ENCODE measurements at places on chromosomes 4 and X.

DNA sequence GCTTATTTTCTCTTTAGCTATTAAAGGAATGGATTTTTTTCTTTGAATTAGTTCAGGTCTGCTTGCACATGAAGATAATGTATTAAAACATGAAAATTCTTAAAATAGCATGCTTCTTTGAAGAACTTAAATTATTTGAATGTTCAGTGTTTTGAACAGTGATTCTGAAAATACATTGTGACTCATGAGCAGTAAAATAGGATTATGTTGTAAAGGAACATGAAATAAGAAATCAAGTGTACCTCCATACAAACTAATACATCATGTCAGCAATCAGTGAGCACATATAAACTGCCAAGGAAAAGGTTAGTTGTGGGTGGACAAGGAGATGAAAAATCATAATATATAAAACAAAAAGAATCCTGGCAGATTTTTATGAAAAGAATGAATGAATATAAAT is 66.1 kb downstream of the SNX25 start:
- no peak for DNase-seq

DNA sequence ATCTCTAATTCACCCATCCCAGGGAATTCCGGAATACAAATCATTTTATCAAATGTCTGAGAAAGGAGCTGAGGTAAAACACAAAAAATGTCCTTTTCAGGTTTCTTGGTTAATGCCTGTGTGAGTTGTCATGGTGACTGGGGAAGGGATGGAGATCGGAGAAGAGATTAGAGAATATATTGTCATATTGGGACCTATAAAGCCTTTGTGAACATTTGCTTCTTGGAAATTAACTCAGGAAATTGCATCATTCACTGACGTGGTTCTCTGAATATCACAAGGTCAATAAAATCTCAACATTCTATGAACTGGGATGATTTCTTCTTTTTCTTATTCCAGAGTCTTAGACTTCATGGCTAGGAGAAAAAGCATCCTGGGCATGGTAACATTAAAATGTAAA is 174.8 kb upstream of the GLRA2 start:
- peak; percentile 70 for DNase-seq

DNA sequence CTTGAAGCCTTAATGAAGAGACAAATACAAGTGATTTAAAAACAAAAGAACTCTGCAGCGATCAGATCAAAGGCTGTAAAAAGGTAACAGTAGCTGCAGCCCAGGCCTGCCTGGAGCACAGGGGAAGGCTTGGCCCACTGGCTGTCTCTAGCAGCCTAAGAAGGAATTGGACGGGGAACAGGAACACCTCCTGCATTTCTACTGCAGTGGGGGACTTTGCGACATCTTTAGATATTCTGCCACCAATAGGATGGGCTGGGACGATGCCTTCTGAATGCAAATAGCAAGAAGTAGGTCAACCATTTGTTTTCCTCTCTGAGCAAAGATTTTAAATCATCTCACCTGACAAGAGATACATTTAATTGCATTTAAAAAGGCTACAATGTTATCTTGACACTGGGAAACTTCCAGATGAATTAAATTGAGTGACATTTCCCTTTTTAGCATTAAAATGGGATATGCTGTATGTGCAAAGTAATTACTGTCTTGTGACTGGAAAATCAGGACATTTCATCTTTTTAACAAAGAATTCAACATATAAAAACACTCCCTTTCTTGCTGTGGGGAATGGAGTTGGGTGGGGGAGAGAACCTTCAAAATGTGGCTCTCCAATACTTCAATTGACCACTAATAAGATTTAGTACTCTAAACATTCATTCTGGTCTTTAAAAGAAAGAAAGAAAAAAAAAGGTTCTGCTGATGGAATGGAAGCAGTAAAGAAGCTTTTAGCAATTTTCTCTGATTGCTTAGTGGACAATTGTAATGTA is 70.0 kb downstream of the NYX start:
- DNase-seq: no peak

DNA sequence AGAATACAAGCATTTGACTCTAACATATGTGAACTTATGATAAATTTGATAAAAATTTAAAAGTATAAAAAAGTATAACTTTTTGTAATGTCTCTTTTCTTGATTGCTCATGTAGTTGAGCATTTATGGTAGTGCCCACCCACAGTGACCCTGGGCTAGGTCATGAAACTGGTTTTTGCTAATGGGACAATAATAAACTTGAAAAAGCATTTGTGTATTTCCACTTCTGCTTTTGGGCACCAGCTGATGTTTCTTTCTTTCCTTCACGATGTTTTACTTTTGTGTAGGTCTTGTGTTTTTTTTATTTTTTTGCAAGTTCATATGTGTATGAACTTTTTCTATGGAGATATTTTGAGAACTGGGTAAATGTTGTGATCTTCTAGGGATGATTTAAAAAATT is 313.1 kb downstream of the CBLL2 start:
- no peak for DNase-seq

GRCh38 chr4:102036619-102037376 is 246.3 kb downstream of the BANK1 start:
- DNase-seq: peak; percentile 11

GRCh38 chrX:116897526-116897925 is 434.8 kb upstream of the CT83 start:
- no peak for DNase-seq

DNA sequence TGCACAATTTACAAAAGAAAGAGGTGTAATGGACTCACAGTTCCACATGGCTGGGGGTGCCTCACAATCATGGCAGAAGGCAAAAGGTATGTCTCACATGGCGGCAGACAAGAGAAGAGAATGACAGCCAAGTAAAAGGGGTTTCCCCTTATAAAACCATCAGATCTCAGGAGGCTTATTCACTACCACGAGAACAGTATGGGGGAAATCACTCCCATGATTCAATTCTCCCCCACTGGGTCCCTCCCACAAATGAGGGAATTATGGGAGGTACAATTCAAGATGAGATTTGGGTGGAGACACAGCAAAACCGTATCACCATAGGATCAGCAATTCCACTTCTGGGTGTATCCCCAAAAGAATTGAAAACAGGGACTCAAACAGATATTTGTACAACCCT is 97.5 kb upstream of the STX18 start:
- DNase-seq: no peak

DNA sequence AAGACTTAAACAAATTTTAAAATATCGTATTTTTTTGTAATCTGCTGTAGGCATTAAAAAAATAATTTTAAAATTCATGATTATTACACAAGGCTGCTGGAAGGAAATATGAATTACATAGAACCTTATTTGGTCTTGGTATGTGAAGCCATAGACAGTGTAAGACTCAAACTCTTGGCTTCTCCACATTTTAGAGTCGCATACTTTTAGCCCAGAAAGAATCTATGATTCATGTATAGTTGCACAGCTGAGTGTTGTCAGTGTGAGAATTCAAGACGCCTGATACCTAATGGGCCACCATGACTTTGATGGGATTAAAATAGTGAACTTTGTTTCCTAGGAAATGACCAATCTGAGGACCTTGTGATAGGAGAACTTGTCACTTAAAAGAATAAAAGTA is 1.4 kb downstream of the INTU start:
- DNase-seq: peak; percentile 95

DNA sequence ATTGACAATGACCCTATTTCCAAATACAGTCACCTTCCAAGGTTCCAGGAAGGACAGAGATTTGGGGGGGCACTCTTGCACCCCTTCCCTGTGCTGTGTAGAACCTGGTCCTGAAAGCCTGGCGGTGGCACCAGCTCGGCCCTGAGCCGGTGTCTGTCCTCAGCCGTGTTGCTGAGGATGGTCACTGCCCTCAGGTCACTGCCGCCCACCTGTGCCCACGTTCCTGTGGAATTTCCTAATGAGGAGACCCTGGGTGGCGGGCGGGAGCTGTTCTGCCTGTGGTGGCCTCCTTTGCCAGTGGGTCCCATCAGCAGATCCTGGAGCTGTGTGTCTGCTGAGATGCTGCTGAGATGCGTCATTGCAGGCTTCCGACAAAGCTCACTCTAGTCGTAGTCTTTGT is 32.9 kb downstream of the NELFA start:
- no peak for DNase-seq

DNA sequence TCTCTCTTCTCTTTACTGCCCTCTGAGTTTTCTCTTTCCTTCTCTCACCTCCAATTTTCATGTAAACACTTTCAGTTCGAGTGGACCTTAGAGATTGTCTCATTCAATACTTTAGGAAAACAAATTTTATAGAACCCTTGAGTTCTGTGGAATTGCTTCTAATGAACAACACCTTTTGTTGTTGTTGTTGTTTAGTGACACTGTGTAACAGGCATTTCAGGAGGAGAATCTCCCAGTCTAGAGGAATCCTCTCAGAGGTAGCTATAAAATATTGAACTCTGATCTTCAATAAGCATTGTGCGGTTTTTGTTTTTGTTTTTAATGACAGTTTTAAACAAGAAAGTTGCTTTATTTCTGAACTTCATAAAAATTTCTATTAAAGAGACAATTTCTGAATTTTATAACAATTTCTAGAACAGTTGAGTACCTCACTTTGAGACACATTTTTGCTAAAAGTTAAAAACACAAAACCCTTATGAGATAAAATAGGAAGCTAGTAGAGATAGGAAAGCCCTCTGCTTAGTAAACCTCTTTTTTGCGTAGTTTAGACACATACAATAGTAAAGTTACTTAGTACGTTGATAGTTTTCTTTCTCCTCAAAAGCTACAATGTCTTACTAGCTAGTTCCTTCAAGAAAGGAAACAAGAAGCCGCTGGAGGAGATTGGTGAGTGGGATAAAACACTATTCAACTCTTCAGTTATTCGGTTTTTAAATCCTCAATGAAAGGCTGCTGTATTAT is 38.8 kb downstream of the CLCN3 start:
- no peak for DNase-seq

- peak; percentile 87 for DNase-seq
Observed at GRCh38 chrX:133608406-133608805, 193.1 kb upstream of the GPC4 start.

DNA sequence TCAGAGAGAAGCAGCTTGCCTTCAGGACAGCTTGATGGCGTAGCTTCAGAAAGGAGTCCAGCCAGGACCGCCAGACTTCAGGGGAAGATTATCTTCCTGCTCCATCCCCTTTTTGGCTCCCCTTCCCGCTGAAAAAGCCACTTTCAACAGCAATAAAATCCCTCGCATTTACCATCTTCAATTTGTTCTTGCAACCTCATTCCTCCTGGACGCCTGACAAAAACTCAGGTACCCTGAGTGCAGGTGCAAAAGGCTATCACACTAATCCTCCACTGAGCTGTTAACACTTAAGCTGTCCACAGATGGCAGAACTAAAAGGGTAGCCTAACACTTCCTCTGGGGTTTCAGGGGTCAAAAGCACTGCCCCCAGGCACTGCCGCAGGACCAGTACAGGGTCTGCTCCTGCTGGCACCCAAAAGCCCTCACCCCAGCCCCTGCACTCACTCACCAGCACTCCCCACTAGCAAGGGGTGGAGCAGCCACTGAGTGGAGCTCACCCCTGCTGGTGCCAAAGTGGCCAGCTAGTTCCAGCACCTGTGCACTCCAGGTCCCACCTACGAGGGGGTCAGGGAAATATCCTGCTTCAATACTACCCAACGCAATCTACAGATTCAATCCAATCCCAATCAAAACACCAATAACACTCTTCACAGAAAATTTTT is 145.8 kb downstream of the ADGRA3 start:
- no peak for DNase-seq

DNA sequence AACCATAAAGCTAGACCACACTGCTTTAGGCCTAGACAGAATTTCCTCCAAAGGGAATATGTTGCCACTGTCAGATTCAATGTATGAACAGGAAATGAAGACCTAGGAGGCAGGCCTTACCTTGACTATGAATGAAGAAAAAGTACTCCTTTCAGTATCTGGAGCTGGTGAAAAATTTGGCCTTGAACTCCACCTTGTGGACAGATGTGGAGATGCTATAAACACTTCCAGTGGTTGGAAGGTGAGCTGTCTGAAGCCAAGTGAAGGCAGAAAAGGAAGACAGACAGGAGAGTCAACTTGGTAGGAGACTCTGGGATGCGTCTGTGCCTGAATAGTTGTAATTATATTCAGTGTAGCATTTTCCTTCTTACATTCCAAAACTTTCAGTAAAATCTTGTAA is 17.2 kb downstream of the SPIN3 start:
- peak; percentile 25 for DNase-seq

GRCh38 chr4:30208731-30209435 is 511.3 kb upstream of the PCDH7 start:
- DNase-seq: peak; percentile 27

GRCh38 chr4:39933671-39934590 is 43.8 kb downstream of the PDS5A start:
- peak; percentile 57 for DNase-seq

- DNase-seq: no peak
Observed at GRCh38 chr4:183399126-183399522, 45.3 kb upstream of the CDKN2AIP start.

DNA sequence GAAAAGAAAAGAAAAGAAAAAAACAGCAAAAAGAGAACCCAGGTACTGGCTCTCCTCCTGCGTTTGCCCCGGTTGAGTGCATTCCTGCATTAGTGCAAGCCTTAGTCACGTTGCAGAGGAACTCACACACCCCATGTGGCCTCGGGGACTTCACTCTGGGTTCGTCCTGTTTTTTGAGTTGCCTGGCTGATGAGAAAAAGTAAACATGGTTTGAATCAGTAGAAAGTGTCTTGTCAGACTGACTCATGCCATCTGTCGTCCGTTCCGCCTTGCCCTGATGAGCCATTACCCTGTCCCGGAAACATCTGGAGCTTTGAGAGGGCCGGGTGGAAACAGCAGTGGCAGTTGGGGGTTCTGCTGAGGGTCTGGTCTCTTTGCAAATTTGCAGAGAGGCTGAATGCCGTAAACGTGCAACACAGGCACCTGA is 16.3 kb downstream of the CD99 start:
- DNase-seq: peak; percentile 94

DNA sequence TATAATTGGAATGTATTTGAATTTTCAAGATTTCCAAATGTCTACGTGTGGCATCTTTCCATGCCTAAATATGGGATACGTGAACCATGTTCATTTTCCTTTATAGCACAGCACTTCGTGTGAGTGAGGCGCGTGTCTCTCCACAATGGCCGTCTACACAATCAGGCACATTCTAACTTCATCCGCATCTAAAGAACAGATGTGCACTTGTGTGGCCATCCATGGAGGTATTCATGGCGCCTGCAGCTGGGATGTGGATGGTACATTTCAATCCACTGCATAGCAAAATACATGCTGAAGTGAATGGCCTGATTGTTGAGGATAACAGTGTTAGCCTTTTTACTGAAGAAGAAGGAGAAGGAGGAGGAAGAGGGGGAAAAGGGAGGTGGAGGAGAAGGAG is 34.5 kb upstream of the TRIM2 start:
- no peak for DNase-seq

GRCh38 chr4:87270144-87270543 is 49.7 kb upstream of the KLHL8 start:
- peak; percentile 34 for DNase-seq

- DNase-seq: no peak
Observed at GRCh38 chr4:1722551-1723118, 1.3 kb downstream of the TACC3 start.

DNA sequence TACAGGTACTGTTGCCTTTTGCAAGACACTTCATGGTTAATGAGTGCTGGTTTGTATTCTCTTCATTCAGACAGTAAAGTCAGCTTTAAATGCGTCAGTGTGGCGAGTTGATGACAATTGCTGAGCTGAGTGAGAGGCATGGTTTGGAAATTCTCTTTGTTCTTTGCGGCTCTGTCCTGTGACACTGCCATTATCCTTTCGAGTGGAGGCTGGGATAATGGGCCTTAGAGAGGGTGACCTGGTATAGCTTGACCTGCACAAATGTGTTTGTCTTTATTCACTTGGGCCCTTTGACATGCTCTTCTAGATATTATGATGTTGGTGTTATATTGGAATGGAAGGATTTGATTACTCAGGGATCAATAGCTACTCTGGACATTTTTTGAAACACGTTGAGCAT is 208.5 kb upstream of the FAT1 start:
- DNase-seq: no peak

Measured in fibroblast of skin of scalp (primary cell).